ENCODE measurements at places on chromosomes 12 and 14.

- no peak for DNase-seq
These were observed 10.4 kb downstream of the CCT2 start for GRCh38 chr12:69595689-69596088.

- no peak for DNase-seq
These were observed 3.7 kb upstream of the ART4 start for GRCh38 chr12:14846876-14847580.

DNA sequence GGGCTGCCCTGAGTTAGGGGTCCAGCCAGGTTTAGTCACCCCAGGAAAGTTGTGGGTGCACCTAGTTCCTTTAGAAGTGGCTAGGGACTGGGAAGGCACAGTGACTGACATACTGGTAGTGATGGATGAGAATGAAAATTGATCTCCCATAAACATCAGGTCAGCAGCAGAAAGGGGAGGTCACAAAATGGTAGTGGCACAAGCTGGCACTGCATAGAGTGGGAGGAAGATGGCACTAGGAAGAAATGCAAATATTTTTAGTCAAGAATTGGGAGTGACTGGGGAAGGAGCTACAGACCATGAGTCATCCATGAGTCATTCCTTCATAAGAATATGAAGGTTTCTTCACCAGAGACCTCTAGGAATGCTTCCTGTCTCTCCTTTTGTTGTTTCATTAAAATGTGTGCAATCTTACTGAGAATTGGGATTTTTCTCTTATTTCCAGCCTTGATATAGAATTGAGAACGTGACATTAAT lies 198.3 kb upstream of the AMIGO2 start:
- peak; percentile 55 for DNase-seq

GRCh38 chr14:25411781-25412757 lies 362.1 kb upstream of the STXBP6 start:
- no peak for DNase-seq

- no peak for DNase-seq
These were observed 79.4 kb downstream of the METTL25 start for GRCh38 chr12:82437744-82438143.

GRCh38 chr12:55126106-55126505 lies at the start of gene OR9K2:
Gene OR9K2, plus strand, starts transcription at chr12:55126406. Its CDS starts 3,429 bp downstream, at chr12:55129835.
- DNase-seq = no peak

All from 8988T (cell line).